ENCODE measurements at places on chromosomes 11 and 22. TPM values are rescaled to one million over a fixed set of nuclear protein-coding genes. Genes with fewer than 3 reads are reported as not detected.

- H3K27me3 ChIP-seq: peaks cover 23% of the 10 kb centered on the region
- no peak overlapping the region for H3K27ac ChIP-seq
- H3K36me3 ChIP-seq: no peaks in the 10 kb centered on the region
- no peaks in the 10 kb centered on the region for H3K4me1 ChIP-seq
- H3K4me3 ChIP-seq: no peak overlapping the region
Observed at GRCh38 chr11:6022956-6023355, 7.6 kb downstream of the OR56A1 start.

Gene MYBPC3
- total RNA-seq: not detected

Gene C11orf42
- total RNA-seq: not detected

GRCh38 chr11:31690516-31690915, 120.6 kb downstream of the PAX6 start:
- no peak overlapping the region for H3K27ac ChIP-seq
- no peaks in the 10 kb centered on the region for H3K36me3 ChIP-seq
- H3K27me3 ChIP-seq: no peaks in the 10 kb centered on the region
- no peaks in the 10 kb centered on the region for H3K4me1 ChIP-seq
- H3K4me3 ChIP-seq: no peak overlapping the region
- no peak for DNase-seq

GRCh38 chr11:116342148-116342547, 430.6 kb downstream of the BUD13 start:
- no peaks in the 10 kb centered on the region for H3K36me3 ChIP-seq
- H3K27me3 ChIP-seq: no peaks in the 10 kb centered on the region
- no peak for DNase-seq
- H3K27ac ChIP-seq: no peak overlapping the region
- H3K4me1 ChIP-seq: no peaks in the 10 kb centered on the region

- H3K4me1 ChIP-seq: no peaks in the 10 kb centered on the region
- H3K4me3 ChIP-seq: no peak overlapping the region
- no peak for DNase-seq
- H3K36me3 ChIP-seq: no peaks in the 10 kb centered on the region
- H3K27ac ChIP-seq: no peak overlapping the region
Observed at GRCh38 chr11:75945947-75946346, 130.9 kb downstream of the UVRAG start.

GRCh38 chr11:125625630-125626287, 796 bp downstream of the CHEK1 start:
- DNase-seq: peak; percentile 82
- H3K27ac ChIP-seq: peak overlapping the region; percentile 99
- no peaks in the 10 kb centered on the region for H3K27me3 ChIP-seq

Gene ROM1
- total RNA-seq: 3.2 TPM

GRCh38 chr11:133951327-133952198, 5.2 kb downstream of the IGSF9B start:
- H3K27me3 ChIP-seq: no peaks in the 10 kb centered on the region
- no peak overlapping the region for H3K27ac ChIP-seq
- DNase-seq: no peak
- peaks cover 74% of the 10 kb centered on the region for H3K4me1 ChIP-seq
- peaks cover 13% of the 10 kb centered on the region for H3K36me3 ChIP-seq
